ENCODE measurements at places on chromosomes 11 and 22. TPM values are rescaled to one million over a fixed set of nuclear protein-coding genes. Genes with fewer than 3 reads are reported as not detected.

The RIBC2 gene
- polyA plus RNA-seq = 3.7 TPM

The CARNS1 gene
- 54.6 TPM for polyA plus RNA-seq

The POU2F3 gene
- polyA plus RNA-seq = not detected

The GGTLC3 gene
- 0.21 TPM for polyA plus RNA-seq

The RTN4RL2 gene
- not detected for polyA plus RNA-seq

The DDIAS gene
- polyA plus RNA-seq = not detected

The RIMBP3B gene
- not detected for polyA plus RNA-seq

- DNase-seq = no peak
These were observed 47.6 kb downstream of the BRD1 start for GRCh38 chr22:49779853-49780697.

DNA sequence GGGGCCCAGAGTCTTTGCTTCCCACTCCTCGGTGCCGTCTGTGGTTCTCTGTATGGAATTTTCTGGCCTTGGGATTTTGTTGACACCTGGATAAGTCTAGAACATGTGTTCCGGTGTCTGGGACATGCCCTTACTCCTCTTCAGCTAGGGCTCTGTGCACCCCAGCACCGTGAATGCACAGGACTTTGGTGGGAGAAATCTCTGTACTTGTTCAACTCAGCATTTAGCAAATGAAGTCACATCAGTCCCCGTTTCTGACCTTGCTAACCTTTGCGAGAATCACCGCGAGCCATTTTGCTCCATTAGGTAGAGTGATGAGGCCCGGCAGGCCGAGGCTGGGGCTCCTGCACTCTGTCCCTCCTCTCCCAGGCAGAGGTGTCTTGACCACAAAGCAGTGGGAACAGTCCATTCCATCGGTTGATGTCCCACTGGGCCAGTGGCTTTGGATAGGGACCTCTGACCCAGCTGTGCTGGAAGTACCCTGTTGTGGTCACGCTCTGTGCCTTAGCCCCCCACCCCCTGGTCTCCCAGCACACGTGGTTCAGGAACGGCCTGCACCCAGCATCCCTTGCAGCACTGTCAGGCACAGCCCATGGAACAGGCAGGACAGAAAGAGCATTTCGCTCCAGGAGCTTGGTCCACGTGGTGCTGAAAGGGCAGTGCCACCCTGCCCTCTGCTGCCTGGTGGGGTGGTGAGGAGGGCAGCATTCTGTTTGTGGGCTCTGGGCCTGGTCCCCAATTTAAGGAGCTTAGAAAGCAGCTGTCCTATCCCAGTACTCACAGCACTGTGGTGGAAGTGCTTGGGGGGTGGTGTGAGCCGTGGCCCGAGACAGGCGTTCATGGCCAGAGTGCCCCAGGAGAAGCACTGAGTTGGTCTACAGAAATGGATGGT is 73.4 kb downstream of the MED15 start:
- no peak for DNase-seq

GRCh38 chr22:43848366-43849171 is 13.7 kb downstream of the SULT4A1 start:
- no peak for DNase-seq

DNA sequence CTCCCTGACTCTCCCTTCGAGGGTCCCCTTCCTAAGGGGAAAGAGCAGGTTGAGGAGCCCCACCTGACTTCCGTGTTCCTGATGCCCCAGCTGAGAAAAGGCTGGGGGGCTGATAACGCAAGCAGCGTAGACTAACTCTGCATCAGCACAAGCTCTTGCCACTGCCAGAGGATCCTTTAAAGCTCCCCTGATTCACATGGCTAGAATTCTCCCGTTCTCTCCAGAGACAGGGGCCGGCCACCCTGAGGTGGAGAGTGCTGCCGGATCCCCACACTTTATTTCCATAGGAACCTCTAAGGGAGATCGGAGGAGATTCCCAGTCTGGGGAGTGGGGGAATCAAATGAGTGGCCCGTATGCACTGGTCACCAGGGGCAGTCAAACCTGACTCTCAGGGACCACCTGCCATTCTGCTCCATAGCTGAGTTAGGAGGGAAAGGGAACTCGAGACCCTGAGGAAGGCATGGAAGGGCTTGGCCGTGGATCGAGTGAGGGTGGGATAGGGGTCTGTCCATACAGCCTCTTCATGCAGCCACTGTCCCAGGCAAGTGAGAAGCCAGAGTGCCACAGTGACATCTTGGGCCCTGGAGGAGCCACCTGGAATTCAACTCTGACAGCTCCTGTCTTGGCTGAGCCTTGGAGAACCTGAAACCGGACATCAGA is 1.4 kb upstream of the VSIG10L2 start:
- no peak for DNase-seq

DNA sequence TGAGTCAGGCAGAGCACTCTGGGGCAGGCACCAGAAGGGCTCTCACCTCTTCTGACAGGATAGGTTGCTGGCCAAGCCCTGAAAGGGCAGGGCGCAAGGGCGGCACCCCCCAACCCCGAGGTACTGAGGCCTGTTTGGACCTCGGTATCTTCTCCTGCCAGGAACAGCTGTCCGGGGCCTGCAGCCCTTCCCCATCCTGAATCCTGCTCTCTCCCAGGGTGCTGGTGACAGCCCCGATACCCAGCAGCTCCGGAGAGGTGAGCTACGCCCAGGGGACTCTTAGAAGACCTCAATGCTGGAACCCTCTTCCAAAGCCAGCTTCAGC is 79.1 kb downstream of the PHF21B start:
- DNase-seq = no peak

DNA sequence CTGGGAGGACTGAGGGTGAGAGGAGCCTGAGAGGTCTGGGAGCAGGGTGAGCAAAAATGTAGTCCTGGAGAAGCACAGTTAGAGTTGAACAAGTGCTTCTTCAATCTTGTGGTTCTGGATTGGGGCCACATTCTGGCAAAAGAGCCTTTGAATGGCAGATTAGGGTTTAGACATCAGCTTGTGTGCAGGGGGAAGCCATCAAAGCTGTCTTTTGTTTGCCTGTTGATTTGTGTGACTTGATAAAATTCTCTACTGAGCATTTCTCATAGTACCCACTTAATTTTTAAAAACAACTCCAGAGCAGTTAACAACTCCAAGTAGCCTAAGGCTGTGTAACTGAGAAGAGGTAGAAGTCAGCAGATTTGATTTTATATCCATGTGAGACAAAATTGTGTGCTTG is 166.2 kb downstream of the FAT3 start:
- no peak for DNase-seq

DNA sequence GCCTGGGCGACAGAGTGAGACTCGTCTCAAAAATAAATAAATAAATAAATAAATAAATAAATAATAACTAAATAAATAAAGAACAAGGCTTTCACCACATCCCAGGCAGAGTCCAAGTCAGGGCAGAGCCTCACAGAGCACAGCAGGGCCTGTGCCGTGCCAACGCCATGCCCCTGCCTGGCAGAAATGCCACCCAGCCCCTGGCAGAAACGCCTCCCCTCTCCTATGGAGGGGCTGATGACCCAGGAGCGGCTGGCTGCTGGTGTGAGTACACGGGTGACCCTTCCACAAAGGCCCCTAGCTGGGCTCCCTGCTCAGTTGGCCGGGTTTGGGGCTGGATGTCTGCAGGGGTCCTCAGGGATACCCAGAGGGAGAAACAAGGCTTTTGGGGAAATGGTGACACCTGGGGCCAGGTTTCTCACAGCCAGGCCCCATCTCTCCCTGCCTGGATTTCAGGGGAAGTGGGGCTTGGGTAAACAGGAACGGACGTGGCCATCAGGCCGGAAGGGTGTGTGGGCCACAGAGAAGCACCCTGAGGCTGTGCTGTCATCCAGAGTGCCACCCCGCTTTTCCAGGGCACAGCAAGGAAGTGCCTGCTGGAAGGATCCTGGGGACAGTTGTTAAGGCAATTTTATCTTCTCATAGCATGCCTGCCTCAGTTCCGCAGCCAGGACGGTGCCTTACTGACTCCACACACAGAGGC is 5.1 kb downstream of the BID start:
- DNase-seq = no peak

Data from muscle of arm (tissue), 14 donors.